ENCODE measurements at places on chromosomes 3 and 15.

DNA sequence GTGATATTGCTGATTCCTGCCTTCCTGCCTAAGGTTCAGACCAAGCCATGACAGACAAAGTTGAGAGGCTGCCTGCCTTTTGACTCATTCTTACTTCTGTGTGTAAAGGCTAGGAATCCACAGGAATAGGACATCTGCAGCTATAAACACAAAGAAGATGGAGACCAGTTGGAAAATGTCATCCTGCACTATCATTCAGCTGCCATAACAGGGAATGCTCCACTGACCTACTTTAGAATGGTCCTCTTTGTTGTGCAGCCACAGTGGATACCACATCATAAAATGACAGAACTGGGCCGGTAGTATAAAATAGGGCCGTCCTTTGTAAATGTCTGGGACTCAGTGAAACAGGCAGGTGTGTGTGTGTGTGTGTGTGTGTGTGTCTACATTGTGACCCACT is 75.1 kb downstream of the STAC start:
- no peaks in the 10 kb centered on the region for H3K4me1 ChIP-seq
- H3K27ac ChIP-seq, result no peak overlapping the region
- H3K36me3 ChIP-seq, result no peaks in the 10 kb centered on the region
- peaks cover 7% of the 10 kb centered on the region for H3K27me3 ChIP-seq
- H3K4me3 ChIP-seq, result no peak overlapping the region

DNA sequence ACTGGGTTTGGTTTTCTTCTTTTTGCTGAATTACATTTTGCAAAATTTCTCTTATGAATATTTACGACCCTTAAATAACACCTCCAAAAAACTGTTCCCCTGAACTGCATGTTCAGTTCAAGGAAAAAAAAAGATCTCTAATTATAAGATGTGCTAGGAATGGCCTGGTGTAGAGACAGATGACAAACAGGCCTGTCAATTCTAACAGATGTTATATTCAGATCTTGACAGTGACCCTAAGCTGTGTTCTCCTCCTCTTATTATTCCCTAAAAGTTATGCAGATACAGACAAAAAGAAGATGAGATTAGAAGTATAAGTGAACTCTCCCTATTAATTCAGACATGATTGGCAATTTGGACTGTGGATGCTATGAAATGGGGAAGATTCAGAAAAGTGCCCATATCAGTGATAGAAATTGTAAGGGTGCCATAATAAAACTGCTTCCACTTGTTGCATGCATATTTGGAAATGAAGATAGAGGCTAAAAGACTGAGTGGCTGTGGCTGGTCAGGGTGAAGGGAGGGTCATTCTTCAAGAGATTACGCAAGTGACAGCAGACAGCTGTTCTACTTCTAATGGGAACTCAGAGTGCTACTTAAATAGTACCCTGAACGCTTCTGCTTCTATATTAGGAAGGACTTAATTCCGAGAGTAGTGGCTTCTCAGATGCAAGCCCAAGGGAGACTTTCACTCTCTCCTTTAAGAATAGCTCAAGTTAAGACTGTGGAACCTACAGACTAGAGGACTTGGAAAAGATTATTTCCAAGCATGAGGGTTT is 75.5 kb downstream of the ADAMTS9 start:
- H3K36me3 ChIP-seq, result no peaks in the 10 kb centered on the region
- no peak overlapping the region for H3K27ac ChIP-seq
- no peak for ATAC-seq

GRCh38 chr3:171028025-171028778 is 1.7 kb upstream of the SLC2A2 start:
- H3K4me3 ChIP-seq, result no peak overlapping the region
- no peaks in the 10 kb centered on the region for H3K4me1 ChIP-seq
- no peaks in the 10 kb centered on the region for H3K36me3 ChIP-seq
- peaks cover 11% of the 10 kb centered on the region for H3K27me3 ChIP-seq
- H3K27ac ChIP-seq, result no peak overlapping the region
- no peak for ATAC-seq

GRCh38 chr3:9064251-9064650 is 101.0 kb upstream of the RAD18 start:
- peaks cover 37% of the 10 kb centered on the region for H3K27me3 ChIP-seq
- no peak for ATAC-seq
- H3K4me1 ChIP-seq, result peaks cover 8% of the 10 kb centered on the region
- no peak overlapping the region for H3K4me3 ChIP-seq
- H3K36me3 ChIP-seq, result peaks cover 6% of the 10 kb centered on the region

- H3K4me1 ChIP-seq, result no peaks in the 10 kb centered on the region
- no peak overlapping the region for H3K4me3 ChIP-seq
- no peaks in the 10 kb centered on the region for H3K36me3 ChIP-seq
- H3K27ac ChIP-seq, result no peak overlapping the region
Measured at GRCh38 chr3:54950391-54951003, 22.6 kb upstream of the LRTM1 start.

Data from stimulated activated memory B cell treated with anti-CD40 and anti-IgM and Interleukin-4, amounts not matched to agents 10 μg/mL and 1 μg/mL and 100 μg/mL, for 72 hours (primary cell).